ENCODE measurements at places on chromosomes 7 and 10. TPM values are rescaled to one million over a fixed set of nuclear protein-coding genes. Genes with fewer than 3 reads are reported as not detected.

- no peaks in the 10 kb centered on the region for H3K27me3 ChIP-seq
- H3K27ac ChIP-seq, result no peak overlapping the region
- H3K36me3 ChIP-seq, result peaks cover 56% of the 10 kb centered on the region
- H3K4me3 ChIP-seq, result no peak overlapping the region
- DNase-seq, result no peak
- H3K4me1 ChIP-seq, result peaks cover 28% of the 10 kb centered on the region
Measured at GRCh38 chr10:79350407-79351154, 3.3 kb downstream of the PPIF start.

GRCh38 chr7:18555968-18556367 lies 60.4 kb downstream of the HDAC9 start:
- H3K27me3 ChIP-seq, result no peaks in the 10 kb centered on the region
- no peak overlapping the region for H3K27ac ChIP-seq
- H3K4me3 ChIP-seq, result no peak overlapping the region
- DNase-seq, result no peak

The MYL10 gene
- total RNA-seq, result not detected

The PLA2G12B gene
- not detected for total RNA-seq
